ENCODE measurements at places on chromosomes 7 and 10.

GRCh38 chr7:158183431-158183830 is 404.2 kb downstream of the PTPRN2 start:
- no peak for DNase-seq

DNA sequence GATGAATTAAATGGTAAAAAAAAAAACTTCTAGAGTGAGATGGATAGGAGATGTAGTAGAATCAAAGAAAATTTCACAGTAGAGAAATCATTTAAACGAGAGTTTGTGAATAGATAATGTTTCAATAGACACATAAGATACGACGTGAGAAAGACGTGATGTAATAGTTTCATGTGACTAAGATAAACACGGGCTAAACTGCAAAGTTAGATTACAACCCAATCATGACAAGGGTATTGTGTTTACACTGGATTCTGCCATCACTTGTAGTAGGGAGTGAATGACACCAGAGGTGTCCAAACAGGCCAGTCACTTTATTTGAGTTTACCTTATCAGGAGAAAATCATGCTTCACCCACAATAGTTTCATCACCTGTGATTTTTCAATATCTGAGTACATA is 21.6 kb downstream of the SEMA3D start:
- DNase-seq = no peak

DNA sequence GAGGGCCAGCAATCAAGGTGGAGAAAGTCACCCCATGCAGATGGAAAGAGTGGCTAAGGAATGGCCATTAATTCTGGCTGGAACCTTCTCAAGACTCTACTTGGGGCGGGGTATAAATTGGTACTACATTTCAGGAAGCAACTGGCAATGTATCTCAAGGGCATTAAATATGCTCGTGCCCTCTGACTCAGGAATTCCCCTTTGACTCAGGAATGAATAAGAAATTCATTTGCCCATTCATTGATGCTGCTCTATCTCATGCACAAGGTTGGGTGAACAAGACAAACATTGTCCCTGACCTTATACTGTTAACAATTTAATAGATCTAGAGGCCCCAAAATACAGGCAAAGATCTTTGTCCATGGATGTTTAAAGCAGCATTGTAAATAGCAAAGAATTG is 188.1 kb downstream of the MYOF start:
- no peak for DNase-seq

DNA sequence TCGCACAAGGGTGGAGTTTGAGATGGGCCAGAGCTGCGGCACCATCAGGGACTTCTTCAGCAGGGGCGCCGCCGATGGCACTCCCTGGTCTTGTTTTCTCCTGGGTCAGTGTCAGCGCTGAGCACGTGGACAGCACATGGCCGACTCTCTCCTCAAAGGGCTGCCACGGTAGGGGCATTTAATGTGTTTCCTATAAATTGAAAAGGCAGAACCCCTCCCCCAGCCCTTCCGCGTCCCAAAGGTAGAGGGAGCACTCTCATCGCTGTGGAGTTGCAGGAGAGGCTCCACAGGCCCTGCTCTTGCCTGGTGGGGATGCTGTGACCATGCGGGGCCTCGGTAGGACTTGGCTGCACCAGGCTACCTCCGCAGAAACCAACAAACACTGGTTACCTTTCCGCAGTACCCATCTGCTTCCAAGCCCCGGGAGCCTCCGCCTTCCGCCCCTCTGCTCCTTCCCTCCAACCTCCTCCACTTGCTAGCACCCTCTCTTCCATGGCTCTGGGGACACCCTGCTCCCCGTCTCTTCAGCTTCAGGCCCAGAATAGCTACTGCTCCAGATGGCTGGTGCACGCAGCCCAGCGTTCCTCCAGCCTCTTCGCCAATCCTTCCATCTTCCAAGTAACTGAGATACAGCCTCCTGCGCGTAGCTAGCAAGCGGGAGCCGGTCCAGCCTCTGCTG is 166.3 kb upstream of the ADCY1 start:
- no peak for DNase-seq

GRCh38 chr7:27964820-27965219 is 215.8 kb downstream of the JAZF1 start:
- no peak for DNase-seq

DNA sequence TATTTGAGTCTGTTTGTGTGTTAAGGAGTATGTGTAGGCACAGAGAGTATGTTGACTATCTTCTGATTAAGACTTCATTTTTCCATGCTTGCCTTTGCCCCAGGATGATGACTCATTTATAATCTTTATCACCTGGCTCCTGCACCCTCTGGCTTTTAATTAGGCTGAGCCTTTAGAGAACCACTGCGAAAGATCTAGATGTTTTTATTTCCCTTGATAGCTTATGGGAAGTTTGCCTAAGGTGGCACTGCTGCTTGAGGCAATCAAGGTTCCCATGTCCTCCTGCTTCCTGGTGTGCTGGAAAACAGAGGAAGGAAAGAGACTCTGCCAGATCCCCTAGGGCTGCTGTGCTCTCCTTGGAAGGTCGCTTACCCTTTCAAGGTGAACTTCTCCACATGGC is 114.6 kb downstream of the ARL4A start:
- DNase-seq = no peak

GRCh38 chr7:18426564-18427226 is 68.9 kb upstream of the HDAC9 start:
- no peak for DNase-seq

DNA sequence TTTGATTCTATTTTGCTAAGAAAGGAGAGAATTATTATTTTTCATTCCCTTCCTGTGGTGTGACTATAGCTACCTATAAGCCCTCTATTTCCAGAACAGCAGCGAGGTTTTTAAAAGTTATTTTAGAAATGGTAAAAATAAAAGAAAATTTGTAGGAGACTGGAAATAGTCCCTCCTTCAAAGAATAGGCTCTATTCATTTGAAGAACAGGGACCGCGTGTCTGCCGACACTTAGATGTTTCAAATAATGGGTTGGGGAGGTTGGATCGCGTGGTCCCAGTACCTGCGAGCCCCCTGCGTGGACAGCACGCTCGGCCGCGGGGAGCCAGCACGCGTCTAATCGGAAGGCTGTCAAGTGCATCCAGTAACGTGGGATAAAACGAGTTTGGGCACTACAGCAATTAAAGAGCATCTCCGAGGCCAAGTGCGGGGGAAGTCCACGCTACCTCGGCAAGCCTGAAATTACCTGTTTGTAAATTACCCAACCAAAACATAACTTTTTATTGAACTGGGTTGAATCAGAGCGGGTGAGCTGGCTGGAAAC is 1.0 kb downstream of the CACNA2D1 start:
- DNase-seq = no peak

- no peak for DNase-seq
Observed at GRCh38 chr7:2002561-2003450, 229.9 kb downstream of the MAD1L1 start.

- DNase-seq = no peak
Observed at GRCh38 chr10:12531305-12532220, 182.2 kb downstream of the CAMK1D start.

GRCh38 chr7:71739520-71740173 is 607.7 kb downstream of the GALNT17 start:
- DNase-seq = no peak

GRCh38 chr10:110413049-110413783 is 84.5 kb upstream of the DUSP5 start:
- no peak for DNase-seq

- DNase-seq = peak; percentile 55
Observed at GRCh38 chr10:96765406-96766240, 45.3 kb upstream of the PIK3AP1 start.

Measured in stimulated activated CD8-positive, alpha-beta memory T cell treated with anti-CD3 and anti-CD28 coated beads, Interleukin-2, amount 100 ng/mL, for 1 hour (primary cell).